Frontal cortex (tissue), 4 donors: ENCODE measurements at places on chromosomes 1 and 21. TPM values are rescaled to one million over a fixed set of nuclear protein-coding genes. Genes with fewer than 3 reads are reported as not detected.

The TMEM269 gene
- 0.41 TPM for total RNA-seq

The KRTAP10-10 gene
- not detected for total RNA-seq

The VANGL2 gene
- 11.0 TPM for total RNA-seq

The ZNF593OS gene
- total RNA-seq, result not detected

The GJA4 gene
- total RNA-seq, result 3.3 TPM
